ENCODE measurements at places on chromosomes 11 and 22.

GRCh38 chr22:29994943-29995342 is 85.3 kb upstream of the HORMAD2 start:
- DNase-seq: no peak

- DNase-seq: no peak
Observed at GRCh38 chr11:73291781-73292524, 16.1 kb upstream of the ARHGEF17 start.

DNA sequence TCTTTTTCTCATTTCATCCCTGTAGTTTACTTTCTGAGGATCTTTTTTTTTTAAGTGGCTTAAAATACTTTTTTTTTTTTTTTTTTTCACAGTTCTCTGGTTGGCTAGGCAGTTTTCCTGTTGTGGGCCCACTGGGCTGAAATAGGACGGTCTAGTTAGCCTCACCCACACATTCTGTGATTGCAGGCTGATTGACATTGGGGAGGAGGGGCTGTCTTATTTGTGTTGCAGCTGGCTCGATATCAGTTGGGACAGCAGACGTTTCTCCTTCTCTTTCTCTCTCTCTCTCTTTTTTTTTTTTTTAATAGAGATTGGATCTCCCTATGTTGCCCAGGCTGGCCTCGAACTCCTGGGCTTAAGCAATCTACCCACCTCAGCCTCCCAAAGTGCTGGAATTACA is 6.9 kb downstream of the BCR start:
- no peak for DNase-seq

- no peak for DNase-seq
Observed at GRCh38 chr11:23540101-23540561, 679.9 kb upstream of the CCDC179 start.

GRCh38 chr22:42111798-42112197 is 18.8 kb downstream of the CYP2D6 start:
- DNase-seq: no peak

- no peak for DNase-seq
Observed at GRCh38 chr22:37187891-37188761, at the start of gene C1QTNF6. Gene C1QTNF6, minus strand, starts transcription at chr22:37188247. Its CDS starts 34 bp downstream, at chr22:37188213.

- DNase-seq: no peak
Observed at GRCh38 chr11:128098781-128099180, 488.6 kb downstream of the ETS1 start.

DNA sequence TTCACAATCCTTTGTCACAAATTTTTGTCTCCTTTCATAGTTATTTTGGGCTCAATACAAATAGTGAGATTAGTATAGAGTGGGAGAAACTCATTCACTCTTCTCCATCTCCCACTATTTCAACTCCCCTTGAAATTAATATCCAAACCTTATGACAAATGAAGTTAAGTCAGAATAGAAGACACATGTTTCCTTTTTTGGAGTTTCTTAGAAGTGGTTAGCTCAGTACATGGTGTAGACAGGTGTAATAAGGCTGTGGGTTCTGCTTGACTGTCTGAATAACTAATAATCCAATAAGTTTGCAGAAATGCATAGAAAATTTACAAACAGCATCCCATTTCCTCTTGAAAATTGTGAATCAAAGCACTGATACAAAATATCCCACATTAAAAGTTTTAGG is 10.8 kb upstream of the HSPA8 start:
- no peak for DNase-seq

GRCh38 chr11:113313601-113314000 is 782 bp upstream of the TTC12 start:
- DNase-seq: no peak

DNA sequence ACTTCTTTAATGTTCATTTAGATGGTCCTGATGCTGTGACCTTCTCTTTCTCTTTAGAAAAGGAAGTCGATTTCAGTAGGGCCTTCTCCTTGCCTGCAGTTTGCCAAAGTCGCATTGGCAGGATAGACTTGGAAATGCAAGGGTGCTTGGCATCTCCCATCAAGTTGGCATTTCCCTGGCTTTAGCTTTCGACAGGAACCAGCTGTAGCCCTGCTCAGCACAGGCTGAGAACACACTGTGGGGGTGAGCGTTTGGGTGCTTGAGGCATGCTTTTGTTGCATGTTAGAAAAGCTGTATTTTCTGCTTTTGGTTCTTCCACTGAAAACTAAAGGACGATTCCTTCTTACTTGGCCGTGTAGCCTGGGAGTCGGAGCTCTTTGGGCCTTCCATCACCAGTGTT is 37.7 kb downstream of the LDLRAD3 start:
- no peak for DNase-seq
